Activated CD8-positive, alpha-beta memory T cell treated with anti-CD3 and anti-CD28 coated beads, Interleukin-2, amount 10 ng/mL, durations not matched to agents 7 days and 5 days (primary cell): ENCODE measurements at places on chromosomes 5 and 9. TPM values are rescaled to one million over a fixed set of nuclear protein-coding genes. Genes with fewer than 3 reads are reported as not detected.

Gene SPINK4
- not detected for total RNA-seq

GRCh38 chr5:6790346-6790865 lies 77.2 kb downstream of the TENT4A start:
- no peak overlapping the region for H3K27ac ChIP-seq
- H3K4me3 ChIP-seq = no peak overlapping the region
- H3K36me3 ChIP-seq = no peaks in the 10 kb centered on the region
- H3K27me3 ChIP-seq = peaks cover 44% of the 10 kb centered on the region
- peaks cover 22% of the 10 kb centered on the region for H3K4me1 ChIP-seq

Gene GABRA6
- total RNA-seq = not detected

- peak overlapping the region; percentile 70 for H3K27ac ChIP-seq
- DNase-seq = no peak
- peaks cover 73% of the 10 kb centered on the region for H3K36me3 ChIP-seq
- no peaks in the 10 kb centered on the region for H3K27me3 ChIP-seq
These were observed 18.6 kb downstream of the ANXA6 start for GRCh38 chr5:151139015-151139414.

Gene SLIT3
- total RNA-seq = not detected

Gene ARSI
- total RNA-seq = not detected

- H3K36me3 ChIP-seq = no peaks in the 10 kb centered on the region
- no peak for DNase-seq
- H3K27me3 ChIP-seq = peaks cover 27% of the 10 kb centered on the region
- H3K4me3 ChIP-seq = no peak overlapping the region
- peaks cover 7% of the 10 kb centered on the region for H3K4me1 ChIP-seq
- H3K27ac ChIP-seq = no peak overlapping the region
These were observed 7.1 kb downstream of the SPRY4 start for GRCh38 chr5:142317753-142318152.
